CD4-positive, alpha-beta T cell (primary cell): ENCODE measurements at places on chromosomes 12 and 14. TPM values are rescaled to one million over a fixed set of nuclear protein-coding genes. Genes with fewer than 3 reads are reported as not detected.
A peak's percentile ranks its signal among the peaks of the same experiment; 100 is the strongest.

The CD4 gene
- 136 TPM for total RNA-seq

The TGM1 gene
- 3.5 TPM for total RNA-seq

DNA sequence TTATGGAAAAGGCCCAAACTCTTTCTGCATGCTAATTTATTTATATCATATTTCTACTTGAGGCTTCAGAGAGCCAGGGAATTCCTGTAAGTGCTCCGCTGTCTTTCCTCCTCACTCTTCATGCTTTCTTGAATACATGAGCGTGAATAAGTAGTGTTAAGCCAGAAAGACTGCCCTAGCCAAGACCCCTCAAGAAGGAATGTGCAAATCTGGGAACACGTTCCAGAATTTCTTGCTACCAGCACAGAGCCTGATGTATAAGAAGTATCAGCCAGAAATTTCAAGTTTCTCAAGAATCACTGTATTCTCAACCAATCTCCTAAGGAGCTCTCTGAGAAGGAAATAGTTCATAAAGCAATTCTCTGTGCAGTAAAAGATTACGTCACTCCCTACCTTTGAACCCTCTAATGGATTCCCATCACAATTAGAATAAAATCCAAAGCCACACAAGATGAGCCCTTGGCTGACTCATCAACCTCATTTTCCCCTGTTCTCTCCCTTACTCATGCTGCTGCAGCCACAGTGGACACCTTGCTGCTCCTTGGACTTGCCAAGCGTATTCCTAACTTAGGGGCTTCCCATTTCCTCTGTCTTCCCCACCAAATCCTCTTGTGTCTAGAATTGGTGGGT is 6.9 kb upstream of the TSPAN8 start:
- DNase-seq = no peak

GRCh38 chr12:116558280-116559161 is 660 bp upstream of the MAP1LC3B2 start:
- DNase-seq = no peak

The RASSF8 gene
- total RNA-seq = 0.71 TPM

The EIF2S3B gene
- 1.2 TPM for total RNA-seq

DNA sequence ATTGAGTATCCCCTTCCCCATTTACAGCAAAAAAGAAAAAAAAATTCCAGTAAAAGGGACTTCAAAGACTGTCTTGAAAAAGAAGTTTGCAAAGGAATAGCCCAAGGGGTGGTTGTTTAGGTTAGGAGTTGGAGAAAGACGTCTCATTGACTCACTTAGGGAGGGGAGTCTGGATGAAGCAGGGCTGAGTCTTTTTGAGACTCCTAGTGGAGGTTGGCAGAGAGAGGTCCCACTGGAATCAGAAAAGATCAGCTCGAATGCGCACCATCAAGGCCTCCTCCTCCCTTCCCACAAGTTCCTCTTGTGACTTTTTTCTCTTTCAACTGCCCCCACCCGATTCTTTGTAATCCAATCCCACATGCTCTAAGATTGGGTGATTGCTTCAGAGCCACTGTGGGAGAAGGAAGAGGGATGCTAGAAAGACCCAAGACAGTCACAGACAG is 1.9 kb downstream of the ARHGEF40 start:
- DNase-seq = peak; percentile 20

The STYK1 gene
- total RNA-seq = not detected
